ENCODE measurements at places on chromosomes 2 and 18. TPM values are rescaled to one million over a fixed set of nuclear protein-coding genes. Genes with fewer than 3 reads are reported as not detected.
A peak's percentile ranks its signal among the peaks of the same experiment; 100 is the strongest.

EVX2 gene
- not detected for total RNA-seq

SIX3 gene
- not detected for total RNA-seq

MYO7B gene
- total RNA-seq: 0.58 TPM

ORC2 gene
- 53.0 TPM for total RNA-seq

ZC3H6 gene
- total RNA-seq: 15.0 TPM

AQP12A gene
- total RNA-seq: not detected

UPP2 gene
- not detected for total RNA-seq

LCT gene
- 0.02 TPM for total RNA-seq

PSMA8 gene
- total RNA-seq: 1.7 TPM

GRCh38 chr2:7530001-7530400 lies 612.8 kb downstream of the RNF144A start:
- no peak for DNase-seq

GRCh38 chr2:36800381-36800780 lies 103.9 kb downstream of the VIT start:
- DNase-seq: peak; percentile 87

DNA sequence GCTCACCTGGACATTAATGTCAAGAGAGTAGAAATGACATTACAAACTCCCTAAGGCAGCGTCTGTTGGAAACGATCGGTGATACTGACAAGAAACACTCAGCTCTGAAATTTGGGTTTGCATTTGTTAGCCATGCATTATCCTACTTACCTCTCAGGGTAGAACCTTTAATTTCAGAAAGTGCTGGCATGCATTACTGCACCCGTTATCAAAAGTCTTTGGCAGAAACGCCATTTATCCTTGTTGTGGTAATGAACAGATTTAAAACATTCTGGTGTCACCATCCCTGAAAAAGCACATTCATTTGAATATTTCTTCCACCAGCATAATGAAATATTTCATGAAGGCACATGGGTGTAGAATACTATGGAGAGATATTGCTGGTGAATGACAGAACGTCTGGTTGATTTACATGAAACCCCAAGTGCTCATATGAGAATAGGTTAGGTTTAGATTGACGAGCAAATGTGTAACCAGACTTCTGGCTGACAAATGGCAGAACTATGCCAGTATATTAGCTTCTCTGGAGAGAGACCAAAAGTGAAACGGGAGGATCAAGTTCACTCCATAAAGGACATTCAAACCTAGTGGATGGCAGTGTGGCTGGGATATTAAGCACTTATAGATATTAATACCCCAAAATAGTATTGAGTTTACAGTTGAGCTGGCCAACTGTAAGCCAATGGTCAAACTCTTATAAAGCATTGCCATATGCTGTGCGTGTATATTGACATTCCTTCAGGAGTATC lies 53.5 kb upstream of the ITGB6 start:
- no peak for DNase-seq

DNA sequence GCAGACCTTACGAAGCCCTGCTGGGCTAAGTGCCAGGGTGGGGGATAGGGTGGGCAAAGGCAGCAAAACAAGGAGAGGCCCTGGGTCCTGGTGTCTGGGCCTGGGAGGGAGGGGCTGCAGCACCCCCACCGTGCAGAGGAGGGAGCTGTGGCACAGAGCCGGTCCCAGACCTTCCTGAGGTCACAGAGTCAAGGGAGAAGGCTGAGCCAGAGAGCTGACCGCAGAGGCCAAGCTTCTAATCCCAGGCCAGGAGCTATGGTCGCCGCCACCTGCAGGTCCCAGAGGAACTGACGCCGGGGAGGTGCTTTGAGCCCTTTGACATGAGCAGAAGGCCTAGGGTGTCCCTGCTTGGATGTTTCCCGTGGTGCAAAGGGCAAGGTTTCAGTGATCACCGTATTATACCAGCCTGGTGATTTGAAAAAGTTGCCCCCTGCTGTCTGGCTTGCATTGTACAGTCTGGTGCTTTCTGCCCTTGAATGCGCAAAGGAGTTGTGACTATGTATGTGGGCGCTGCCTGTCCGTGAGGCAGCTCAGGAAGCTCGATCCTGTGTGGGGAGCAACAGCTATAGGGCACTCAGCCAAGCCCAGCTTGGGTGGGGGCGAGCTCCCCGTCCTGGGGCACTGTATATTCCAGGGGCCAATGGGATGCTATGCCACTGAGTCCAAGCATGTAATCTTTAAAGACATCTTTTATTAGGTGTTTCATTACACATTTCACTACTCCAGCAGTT lies 44.3 kb downstream of the EDAR start:
- DNase-seq: no peak

GRCh38 chr2:61411109-61411508 lies 59.8 kb downstream of the USP34 start:
- no peak for DNase-seq

- no peak for DNase-seq
These were observed 234.9 kb upstream of the CYRIA start for GRCh38 chr2:16900405-16901025.

- no peak for DNase-seq
These were observed 155.3 kb upstream of the ALKAL2 start for GRCh38 chr2:443216-443615.

- no peak for DNase-seq
These were observed 299.3 kb upstream of the GYPC start for GRCh38 chr2:126356631-126357030.

DNA sequence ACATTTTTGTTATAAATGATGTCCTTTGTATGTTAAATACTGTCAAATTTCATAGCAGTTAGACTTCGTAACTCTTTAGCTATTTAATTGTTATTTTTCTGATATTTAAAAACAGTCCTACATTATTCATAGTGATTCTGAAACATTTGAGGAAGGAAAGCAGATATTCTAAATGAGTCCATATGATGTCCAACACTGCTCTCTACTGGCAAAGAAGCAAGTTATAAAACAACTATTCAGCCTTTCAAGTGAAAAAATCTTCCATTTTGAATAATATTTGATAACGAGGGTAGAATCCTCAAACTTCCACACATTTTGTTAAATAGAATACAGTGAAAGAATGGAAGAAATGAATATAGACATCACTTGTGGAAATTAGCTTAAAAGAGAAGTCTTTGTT lies 220.8 kb downstream of the GULP1 start:
- no peak for DNase-seq

DNA sequence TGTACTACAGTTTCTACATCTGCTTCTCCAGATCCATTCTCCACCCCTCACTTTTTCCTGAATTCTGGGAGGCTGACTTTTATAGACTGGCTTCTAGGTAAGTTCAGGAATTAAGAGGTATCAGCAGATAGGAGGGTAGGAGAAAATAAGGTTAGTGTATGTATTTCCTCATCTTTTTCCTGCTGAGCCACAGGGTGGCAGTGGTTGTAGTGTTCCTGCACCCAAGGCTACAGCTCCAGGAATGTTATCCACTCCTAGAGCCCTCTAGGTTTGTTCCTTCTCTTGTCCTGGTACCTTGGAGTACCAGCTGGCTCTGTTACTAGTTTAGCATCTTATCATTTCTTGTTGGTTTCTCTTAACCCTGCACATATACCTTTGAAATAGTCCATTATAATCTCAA lies 40.7 kb upstream of the C2orf66 start:
- DNase-seq: no peak

DNA sequence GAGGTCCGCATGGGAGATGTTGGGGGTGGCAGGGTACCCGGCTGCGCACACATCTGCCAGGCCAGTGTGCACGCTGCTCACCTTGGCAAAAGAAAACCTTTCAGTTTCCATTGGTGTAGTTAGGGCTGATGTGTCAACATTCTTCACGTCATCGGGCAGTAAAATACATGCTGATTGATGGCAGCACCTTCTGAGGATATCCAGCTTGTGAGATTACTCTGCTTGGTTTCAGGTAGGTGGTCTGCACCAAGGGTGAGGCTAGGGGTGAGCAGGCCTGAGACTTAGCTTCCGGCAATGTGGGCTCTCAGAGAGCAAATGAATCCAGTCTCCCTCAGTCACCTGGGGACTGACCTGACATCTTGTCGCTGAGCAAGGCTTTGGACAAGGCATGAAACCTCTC lies 19.3 kb upstream of the ACKR3 start:
- no peak for DNase-seq

DNA sequence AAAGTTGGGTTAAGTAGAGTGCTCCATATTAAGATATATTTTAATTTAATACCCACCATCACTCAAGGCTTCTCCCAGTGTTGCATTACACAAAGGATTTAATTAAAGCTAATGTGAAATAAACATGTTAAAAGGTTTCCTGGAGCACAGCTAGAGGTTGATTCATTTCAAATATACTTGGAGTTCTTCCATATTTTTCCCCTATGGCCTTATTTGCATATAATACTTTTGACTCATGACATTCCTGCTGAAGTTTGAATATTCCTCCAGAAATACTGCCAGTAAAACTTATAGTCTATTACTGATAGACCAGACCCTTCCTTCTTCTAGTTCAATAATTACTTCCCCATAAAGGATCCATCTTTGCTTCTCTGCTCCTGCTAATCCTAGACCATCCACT lies 227.5 kb downstream of the GULP1 start:
- no peak for DNase-seq

DNA sequence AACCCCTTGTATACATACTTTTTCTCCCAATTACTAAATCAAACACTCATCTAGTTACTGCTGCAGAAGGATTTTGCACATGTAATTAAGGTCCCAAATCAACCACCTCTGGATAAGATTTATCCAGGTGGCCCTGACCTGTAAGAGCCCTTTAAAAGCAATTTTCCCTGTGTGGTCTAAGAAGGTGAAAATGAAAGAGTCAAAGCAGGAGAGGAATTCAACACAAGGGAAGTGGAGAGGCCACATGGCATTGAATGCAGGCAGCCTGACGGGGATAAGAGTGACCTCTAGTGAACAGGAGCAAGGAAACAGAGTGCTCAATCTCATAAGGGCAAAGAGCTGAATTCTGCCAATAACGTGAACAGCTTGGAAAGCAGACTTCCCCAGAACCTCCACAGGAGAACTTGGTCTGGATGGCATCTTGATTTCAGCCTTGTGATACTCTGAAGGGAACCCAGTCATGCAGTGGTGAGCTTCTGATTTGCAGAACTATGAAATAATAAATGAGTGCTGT lies 27.2 kb downstream of the PPP3R1 start:
- peak; percentile 22 for DNase-seq

DNA sequence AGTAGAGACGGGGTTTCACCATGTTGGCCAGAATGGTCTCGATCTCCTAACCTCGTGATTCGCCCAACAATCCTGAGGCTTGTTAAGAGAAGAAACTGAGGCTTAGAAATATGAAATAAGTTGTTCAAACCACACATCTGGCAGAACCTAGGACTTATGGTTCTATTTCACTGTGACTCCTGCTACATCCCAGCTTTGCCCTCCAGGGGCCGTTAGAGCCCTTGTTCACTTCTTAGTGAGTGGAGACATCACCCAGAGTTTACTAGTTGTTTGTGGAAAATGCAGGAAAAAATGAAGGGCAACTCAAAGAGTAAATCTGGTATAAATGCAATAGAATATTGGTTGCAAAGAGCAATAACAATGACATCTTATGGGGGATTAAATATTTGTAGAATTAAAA lies 43.9 kb downstream of the MARCHF4 start:
- DNase-seq: no peak

DNA sequence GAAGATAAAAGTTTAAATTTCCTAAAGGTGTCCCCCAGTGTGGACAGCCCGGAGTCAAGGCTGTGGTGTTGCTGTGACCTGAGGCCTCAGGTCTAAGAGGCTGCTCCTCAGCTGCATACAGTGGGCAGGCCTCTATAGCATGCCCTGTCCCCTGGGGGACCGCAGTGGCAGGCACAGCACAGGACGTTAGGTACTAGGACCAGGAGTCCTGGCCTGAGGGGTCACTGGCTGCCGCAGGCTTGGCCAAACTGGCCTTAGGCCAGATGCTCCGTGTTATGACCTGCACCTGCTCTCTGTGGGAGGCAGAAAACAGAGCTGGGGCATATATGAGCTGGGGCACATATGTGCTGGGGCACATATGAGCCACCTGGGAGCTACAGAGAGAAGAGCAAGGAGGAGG lies 21.2 kb upstream of the MAL start:
- DNase-seq: no peak

GRCh38 chr2:23502096-23502495 lies 117.1 kb downstream of the KLHL29 start:
- DNase-seq: no peak

All from activated CD4-positive, alpha-beta memory T cell treated with anti-CD3 and anti-CD28 coated beads for 36 hours (primary cell).